ENCODE measurements at places on chromosomes 7 and 10.

- DNase-seq, result no peak
Observed at GRCh38 chr7:111164442-111164841, 73.5 kb downstream of the LRRN3 start.

- no peak for DNase-seq
Observed at GRCh38 chr7:2108071-2108455, 124.7 kb downstream of the MAD1L1 start.

GRCh38 chr7:8785081-8785480 lies 351.7 kb downstream of the NXPH1 start:
- DNase-seq, result no peak

- no peak for DNase-seq
Observed at GRCh38 chr7:70568674-70569334, 563.1 kb upstream of the GALNT17 start.

GRCh38 chr7:121395494-121395960 lies 581 bp downstream of the FAM3C start:
- no peak for DNase-seq

- DNase-seq, result no peak
Observed at GRCh38 chr7:5692845-5693278, 88.6 kb downstream of the RNF216 start.

DNA sequence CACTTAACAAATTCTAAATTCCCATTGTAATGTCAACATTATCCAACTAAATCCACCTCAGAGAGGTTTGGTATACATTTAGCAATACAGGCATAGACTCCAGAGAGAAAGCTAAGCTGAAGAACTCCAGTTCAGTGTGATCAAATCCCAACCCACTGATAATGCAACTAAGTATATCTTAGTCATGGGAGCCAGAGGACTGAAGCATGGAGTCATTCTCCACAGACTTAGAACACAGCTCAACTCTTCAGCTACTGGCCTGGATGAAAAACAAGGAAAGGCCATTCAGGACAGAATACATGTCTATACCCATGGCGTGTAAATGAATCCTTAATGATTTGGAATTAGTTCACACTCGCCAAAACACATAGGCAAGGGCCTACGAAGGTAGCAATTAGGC lies 27.9 kb downstream of the NOC3L start:
- DNase-seq, result no peak

GRCh38 chr7:55306331-55306730 lies 58.8 kb upstream of the LANCL2 start:
- no peak for DNase-seq

DNA sequence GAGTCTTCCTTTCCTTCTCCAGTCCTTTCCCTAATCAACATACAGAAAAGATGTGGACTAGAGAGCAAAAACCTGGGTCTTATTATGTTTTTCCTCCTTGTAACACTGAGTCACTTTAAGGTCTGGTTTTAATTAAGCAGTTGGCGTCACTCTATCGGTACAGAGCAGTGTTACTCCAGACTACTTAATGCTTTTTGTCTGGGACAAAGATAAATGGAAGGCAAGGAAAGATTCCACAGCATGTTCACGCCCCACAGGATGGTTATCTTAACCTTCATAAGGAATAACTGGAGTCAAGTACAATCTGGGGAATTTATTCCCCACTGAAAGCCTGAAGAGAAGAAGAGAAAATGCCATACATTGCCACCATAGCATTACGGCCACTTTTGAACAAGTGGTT lies 145.7 kb downstream of the ELAPOR2 start:
- no peak for DNase-seq

GRCh38 chr10:124225029-124225466 lies 131.7 kb upstream of the CHST15 start:
- DNase-seq, result no peak

DNA sequence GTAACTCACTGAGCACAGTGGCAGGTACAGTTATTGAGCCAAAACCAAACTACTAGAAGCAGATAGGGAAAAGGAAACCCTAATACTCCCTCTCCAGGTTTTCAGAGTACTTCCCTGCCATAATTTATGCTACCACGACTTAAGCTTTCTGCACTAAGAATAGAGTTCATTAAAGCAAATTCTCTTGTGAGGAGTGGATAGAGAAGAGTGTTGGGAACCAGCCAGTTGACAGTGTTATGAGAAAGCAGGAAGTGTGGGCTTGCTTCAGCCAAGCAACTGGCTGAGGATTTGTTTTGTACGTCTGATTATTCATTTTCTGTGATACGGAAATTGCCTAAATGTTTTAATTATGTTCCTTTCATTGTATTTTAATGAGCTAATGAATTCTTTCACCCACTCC lies 280.5 kb downstream of the KIF20B start:
- DNase-seq, result no peak

DNA sequence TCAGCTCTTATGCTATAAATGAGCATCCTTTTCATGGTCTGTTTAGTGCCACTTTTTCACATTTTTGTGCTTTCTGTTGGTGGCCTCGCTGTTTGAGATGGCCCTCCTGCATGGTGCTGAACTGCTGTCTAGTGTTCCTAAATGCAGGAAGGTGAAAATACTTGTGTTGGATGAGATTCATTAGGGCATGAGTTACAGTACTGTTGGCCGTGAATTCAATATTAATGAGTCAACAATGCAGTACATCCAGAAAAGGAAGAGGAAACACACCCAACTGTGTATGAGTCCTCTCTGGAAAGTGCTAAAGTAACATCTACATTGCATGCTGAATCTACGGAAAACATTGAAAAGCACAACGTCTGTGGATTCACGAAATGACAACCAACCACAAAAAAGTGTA lies 124.0 kb downstream of the HERPUD2 start:
- no peak for DNase-seq

GRCh38 chr10:2509081-2509531 lies 558.2 kb upstream of the PFKP start:
- DNase-seq, result no peak
